ENCODE measurements at places on chromosomes 7 and 10.

- no peaks in the 10 kb centered on the region for H3K27me3 ChIP-seq
- DNase-seq = peak; percentile 48
- peak overlapping the region; percentile 57 for H3K27ac ChIP-seq
These were observed 77.8 kb upstream of the ATP6V0A4 start for GRCh38 chr7:138875794-138876193.

GRCh38 chr7:151166629-151167196 is 781 bp downstream of the GBX1 start:
- H3K27me3 ChIP-seq = peaks cover 42% of the 10 kb centered on the region
- H3K36me3 ChIP-seq = no peaks in the 10 kb centered on the region
- H3K27ac ChIP-seq = no peak overlapping the region
- peak overlapping the region; percentile 8 for H3K4me3 ChIP-seq

DNA sequence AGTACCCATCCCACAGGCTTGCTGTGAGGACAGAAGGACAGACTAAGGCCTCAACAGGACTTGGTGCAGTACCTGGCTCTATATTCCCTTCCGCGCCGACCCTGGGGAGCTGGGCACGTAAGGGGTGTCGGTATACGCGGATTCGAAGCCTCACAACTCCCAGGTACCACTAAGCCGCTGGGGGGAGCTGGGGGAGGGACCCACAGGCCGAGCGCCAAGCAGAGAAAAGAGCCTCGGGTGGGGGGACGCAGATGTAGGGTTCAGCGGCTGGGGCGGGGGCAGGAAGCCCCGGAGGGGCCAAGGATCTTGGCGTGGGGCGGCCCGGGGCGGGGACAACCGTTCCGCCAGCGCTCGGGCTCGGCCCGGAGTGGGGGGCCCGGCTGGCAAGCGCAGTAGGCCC is 126.4 kb upstream of the ZNF746 start:
- H3K36me3 ChIP-seq = peaks cover 27% of the 10 kb centered on the region
- peaks cover 9% of the 10 kb centered on the region for H3K27me3 ChIP-seq
- H3K4me3 ChIP-seq = peak overlapping the region; percentile 94
- H3K4me1 ChIP-seq = peaks cover 46% of the 10 kb centered on the region
- H3K27ac ChIP-seq = peak overlapping the region; percentile 84
- peak; percentile 42 for DNase-seq

DNA sequence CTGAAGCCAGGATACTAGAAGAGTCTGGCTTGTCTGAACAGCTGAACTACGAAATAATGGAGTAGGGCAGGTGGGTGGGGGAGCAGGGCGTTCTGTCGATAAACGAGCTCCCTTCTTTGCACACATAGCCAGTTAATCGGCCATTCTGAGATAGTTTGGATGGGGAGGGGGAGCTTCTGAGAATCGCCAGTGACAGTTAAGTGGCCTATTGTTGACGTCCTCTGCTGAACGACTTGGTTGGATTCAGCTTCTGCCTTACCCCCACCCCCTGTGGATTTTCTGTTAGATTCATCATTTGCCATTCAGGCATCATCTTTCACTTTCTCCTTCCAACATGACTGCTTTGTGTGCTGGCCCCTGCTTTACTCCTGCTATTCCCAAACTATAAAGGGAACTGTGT is 520 bp downstream of the CPA5 start:
- no peak for DNase-seq
- no peak overlapping the region for H3K4me3 ChIP-seq
- peaks cover 4% of the 10 kb centered on the region for H3K4me1 ChIP-seq
- no peaks in the 10 kb centered on the region for H3K36me3 ChIP-seq
- no peak overlapping the region for H3K27ac ChIP-seq

DNA sequence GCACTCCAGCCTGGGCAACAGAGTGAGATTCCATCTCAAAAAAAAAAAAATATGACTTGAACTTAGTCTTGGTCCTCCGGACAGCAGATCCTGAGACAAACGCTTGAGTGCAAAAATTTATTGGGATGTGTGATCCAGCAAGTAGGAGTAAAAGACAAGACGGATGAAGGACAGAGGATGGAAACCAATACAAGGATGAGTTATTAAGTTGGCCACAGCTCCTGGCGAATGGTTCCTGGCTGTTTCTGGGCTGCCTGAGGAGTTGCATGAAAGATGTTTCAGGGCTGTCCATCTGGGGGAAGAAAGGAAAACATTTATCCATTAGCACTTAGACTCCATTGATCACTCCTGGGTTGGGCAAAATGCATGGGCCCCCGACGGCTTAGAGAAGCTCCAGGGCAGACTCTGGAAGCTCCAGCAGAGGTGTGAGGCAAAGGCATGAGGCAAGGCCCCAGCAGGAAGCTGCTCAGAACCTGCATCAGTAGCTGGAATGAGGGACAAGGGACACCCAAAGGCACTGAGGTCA is 98.3 kb upstream of the ZNF438 start:
- H3K27me3 ChIP-seq = no peaks in the 10 kb centered on the region
- no peak for DNase-seq
- H3K4me3 ChIP-seq = no peak overlapping the region
- peaks cover 30% of the 10 kb centered on the region for H3K4me1 ChIP-seq

DNA sequence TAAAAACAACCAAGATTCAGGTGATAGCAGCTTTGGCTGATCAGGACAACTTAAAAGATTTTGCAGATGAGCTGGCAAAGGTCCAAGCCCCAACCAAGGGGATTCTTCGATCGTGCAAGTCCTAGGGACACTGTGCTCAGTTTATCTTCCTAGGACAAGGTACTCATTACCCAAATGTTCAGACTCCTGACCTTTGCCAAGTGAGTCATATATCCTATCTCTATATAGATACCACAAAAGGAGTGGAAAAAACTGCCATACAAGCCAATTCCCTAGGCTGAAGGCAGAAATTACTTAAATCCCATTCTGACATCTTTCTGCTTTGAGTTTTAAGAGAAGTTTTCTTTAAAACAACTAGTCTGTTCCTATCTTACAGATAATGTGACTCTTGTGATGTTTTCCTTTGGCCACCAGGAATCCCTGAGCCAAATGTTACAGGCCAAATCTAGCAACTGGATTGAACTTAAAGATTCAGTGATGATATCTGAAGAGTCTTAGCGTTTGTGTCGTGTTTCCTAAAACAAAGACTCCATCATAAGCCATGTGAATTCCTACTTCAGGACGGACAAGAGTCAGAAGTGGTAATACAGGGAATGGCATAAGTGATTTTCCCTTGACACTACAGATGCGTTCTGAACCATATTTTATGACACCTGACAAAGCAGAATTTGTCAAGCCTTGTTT is 142.6 kb upstream of the ASAH2 start:
- no peaks in the 10 kb centered on the region for H3K27me3 ChIP-seq
- H3K36me3 ChIP-seq = peaks cover 3% of the 10 kb centered on the region
- no peak overlapping the region for H3K4me3 ChIP-seq

DNA sequence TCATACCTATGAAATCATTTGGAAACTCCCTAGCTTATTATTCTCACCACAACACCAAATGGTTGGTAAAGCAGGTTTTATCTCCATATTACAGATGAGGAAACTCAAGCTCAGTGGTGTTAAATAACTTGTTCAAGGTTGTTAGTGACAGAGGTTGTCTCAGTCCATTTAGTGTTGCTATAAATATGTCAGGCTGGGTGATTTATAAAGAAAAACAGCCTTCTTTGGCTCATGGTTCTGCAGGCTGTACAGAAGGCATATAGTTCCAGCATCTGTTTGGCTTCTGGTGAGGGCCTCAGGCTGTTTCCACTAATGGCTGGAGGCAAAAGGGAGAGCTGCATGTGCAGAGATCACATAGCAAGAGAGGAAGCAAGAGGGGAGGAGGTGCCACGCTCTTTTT is 96.6 kb downstream of the ZNF438 start:
- DNase-seq = no peak
- H3K27me3 ChIP-seq = no peaks in the 10 kb centered on the region
- H3K4me3 ChIP-seq = no peak overlapping the region

GRCh38 chr7:55493408-55493807 is 78.9 kb downstream of the VOPP1 start:
- no peak overlapping the region for H3K27ac ChIP-seq
- H3K27me3 ChIP-seq = no peaks in the 10 kb centered on the region
- DNase-seq = no peak
- no peak overlapping the region for H3K4me3 ChIP-seq
- peaks cover 16% of the 10 kb centered on the region for H3K4me1 ChIP-seq

DNA sequence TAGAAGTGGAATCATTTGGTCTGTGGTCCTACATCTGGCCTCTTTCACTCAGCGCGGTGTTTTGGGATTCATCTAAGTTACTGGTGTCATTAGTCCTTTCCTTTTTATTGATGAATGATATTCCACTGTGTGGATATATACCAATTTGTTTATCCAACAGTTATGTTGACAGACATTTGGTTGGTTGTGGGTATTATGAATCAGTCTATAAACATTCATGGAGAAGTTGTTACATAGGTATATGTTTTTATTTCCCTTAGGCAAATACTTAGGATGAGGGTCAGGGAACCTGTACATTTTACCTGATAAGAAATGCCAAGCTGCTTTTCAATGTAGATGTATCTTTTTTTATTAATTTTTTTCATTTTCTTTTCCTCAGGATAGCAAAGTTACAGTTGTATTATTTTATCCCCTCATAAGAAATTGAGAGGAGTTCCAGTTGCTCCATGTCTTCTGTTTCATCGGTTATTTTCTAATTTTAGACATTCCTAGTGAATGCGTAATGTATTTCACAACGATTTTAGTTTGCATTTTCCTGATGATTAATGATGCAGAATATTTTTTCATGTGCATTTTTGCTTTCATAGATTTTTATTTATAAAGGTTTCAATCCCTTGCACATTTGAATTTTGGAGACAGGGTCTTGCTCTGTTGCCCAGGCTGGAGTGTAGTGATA is 203.8 kb upstream of the SH2B2 start:
- DNase-seq = no peak
- H3K4me1 ChIP-seq = no peaks in the 10 kb centered on the region
- H3K4me3 ChIP-seq = no peak overlapping the region
- H3K27ac ChIP-seq = no peak overlapping the region
- peaks cover 36% of the 10 kb centered on the region for H3K36me3 ChIP-seq
- no peaks in the 10 kb centered on the region for H3K27me3 ChIP-seq

DNA sequence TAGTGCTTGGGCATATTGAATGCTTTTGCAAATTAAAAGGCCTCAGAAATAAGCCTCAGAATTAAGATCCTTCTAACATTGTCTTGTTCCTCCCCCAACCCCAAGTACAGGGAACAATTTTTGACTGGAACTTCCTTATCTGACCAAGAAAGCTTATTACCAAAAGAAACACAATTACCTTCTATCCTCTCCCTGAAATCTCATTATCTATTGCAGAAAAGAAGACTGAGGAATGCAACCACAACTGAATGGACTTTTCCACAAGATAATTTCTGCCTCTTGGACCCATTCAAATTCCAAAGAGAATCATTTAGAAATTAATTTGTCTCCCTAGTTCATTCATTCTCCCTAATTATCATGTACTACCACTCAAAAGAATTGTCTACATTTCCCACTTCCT is 36.8 kb upstream of the SPAM1 start:
- H3K36me3 ChIP-seq = no peaks in the 10 kb centered on the region
- H3K27me3 ChIP-seq = peaks cover 3% of the 10 kb centered on the region
- H3K4me3 ChIP-seq = no peak overlapping the region
- no peak for DNase-seq
- H3K27ac ChIP-seq = no peak overlapping the region

GRCh38 chr7:22117222-22117621 is 171.5 kb upstream of the CDCA7L start:
- no peak for DNase-seq
- H3K27me3 ChIP-seq = no peaks in the 10 kb centered on the region
- peaks cover 8% of the 10 kb centered on the region for H3K4me1 ChIP-seq
- H3K27ac ChIP-seq = no peak overlapping the region
- no peaks in the 10 kb centered on the region for H3K36me3 ChIP-seq
- no peak overlapping the region for H3K4me3 ChIP-seq

- no peak overlapping the region for H3K27ac ChIP-seq
- H3K4me3 ChIP-seq = no peak overlapping the region
- H3K36me3 ChIP-seq = no peaks in the 10 kb centered on the region
- DNase-seq = no peak
- peaks cover 17% of the 10 kb centered on the region for H3K27me3 ChIP-seq
These were observed 305.1 kb downstream of the GRID1 start for GRCh38 chr10:86061278-86062197.

DNA sequence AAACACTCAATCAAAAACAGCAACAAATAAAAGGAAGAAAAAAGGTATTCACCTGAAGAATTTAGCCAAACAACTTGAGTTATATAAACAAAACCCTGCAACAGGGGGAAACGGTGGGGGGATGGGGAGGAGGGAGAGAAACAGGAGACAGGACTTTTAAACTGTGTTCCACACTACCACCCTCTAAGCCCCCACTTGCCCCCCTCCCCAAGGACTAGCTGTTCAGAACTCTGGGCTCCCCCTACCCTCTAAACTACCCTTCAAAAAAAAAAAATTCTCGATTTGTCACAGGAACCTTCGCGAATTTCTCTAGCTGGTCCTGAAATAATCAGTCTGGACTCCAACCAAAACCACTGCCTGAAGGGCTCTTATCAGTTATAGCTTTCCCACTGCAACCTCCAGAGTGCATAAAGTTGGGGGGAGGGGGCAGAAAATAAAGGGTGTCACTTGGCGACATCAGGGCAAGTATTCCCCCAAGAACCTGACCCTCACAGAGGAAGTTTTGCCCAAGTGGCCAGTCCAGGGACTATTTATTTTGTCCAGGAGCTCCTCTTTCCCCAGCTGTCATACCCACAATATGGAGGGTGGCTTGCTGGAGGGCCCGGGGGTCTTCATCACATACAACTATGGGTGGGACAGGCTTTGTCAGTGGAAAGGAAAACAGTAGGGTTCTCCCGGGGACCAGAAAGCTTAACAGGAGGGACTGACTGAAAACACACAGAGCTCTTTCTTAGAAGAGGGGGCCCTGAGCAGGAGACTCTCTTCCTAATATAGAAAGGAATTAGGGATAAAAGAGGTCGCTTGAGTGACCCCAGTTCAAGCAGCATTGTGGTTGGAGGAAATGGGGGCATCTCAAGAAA is 1.3 kb downstream of the UBE2H start:
- H3K27ac ChIP-seq = peak overlapping the region; percentile 90
- no peaks in the 10 kb centered on the region for H3K36me3 ChIP-seq
- peak; percentile 14 for DNase-seq
- H3K4me3 ChIP-seq = no peak overlapping the region
- H3K27me3 ChIP-seq = no peaks in the 10 kb centered on the region

DNA sequence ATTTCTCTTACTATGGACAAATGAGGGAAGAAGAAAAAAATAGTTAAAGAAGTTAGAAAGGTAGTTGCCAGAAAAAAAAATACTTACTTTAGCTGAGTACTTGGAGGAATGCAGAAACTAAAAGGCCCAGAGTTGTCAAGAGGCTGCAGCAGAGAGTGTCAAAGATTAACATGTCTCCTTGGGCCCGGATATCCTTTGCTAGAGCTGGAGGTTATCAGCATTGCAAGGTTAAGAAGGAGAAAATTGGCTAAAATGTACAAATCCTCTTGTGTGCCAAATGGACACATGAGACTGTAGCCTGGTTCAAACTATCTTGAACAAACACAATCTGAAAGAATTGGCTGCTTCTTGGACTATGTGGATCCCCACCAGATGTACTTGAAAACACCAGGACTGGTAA is 377.0 kb downstream of the SEMA3D start:
- H3K27ac ChIP-seq = no peak overlapping the region
- H3K36me3 ChIP-seq = no peaks in the 10 kb centered on the region
- peaks cover 3% of the 10 kb centered on the region for H3K27me3 ChIP-seq
- no peaks in the 10 kb centered on the region for H3K4me1 ChIP-seq
- DNase-seq = no peak
